ENCODE measurements at places on chromosomes 7 and 10.

DNA sequence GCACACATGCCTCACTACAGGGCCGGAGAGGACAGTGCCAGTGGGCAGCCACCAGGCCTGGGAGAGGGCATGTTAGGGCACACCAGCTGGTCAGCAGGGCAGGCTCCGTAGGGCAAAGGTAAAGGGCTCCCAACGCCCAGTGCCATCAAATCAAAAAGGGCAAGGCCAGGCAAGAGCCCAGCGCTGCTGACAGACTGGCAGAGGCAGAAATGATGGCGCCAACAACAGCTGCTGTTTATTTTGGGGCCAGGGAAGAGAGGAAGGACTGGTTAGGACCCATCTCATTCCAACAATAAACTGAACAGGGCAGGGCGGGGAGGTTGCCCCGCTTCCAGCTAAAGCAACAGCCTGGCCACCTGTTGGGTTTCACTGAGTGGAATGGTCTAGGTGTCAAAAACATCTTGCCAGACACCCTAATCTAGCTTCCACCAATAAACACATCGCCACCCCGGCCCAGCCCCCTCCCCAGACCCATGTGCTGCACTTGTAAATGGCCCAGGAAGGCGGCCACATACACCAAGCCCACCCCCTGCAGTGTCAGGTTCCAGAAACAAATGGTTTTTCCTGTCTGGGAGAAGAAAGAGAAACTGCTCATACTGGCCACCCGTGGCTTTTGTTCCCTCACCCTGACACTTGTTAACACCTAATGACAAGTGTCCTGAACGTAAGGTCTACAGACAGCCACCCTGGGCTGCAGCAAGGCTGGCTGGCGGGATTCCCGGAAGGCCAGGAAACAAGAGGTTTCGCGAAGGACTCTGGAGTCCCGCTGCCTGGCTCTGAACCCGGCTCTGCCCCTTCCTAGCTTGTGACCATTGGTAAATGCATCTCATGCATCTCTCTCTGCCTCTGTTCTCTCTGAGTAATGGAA lies 15.3 kb downstream of the SH3PXD2A start:
- no peak for DNase-seq

- no peak for DNase-seq
Measured at GRCh38 chr10:18664841-18665478, 5.7 kb downstream of the ARL5B start.

DNA sequence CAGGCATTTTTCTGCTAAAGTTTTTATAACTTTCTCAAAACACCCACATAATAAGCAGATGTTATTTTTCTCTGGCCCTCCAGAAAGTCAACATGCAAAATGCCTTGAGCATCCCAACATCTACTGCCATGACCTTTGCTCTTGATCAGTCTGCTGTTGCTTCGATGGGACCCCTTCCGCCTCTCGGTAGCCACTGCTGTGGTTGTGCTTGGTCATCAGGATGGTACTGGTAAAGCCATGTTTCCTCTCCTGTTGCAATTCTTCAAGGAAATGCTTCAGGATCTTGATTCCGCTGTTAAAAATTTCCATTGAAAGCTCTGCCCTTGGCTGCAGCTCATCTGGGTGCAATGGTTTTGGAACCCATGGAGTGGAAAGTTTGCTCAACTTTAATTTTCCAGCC lies 533.0 kb downstream of the DNAJB6 start:
- no peak for DNase-seq

GRCh38 chr10:70106958-70107791 lies 25.4 kb downstream of the AIFM2 start:
- DNase-seq = no peak

GRCh38 chr10:77268721-77269120 lies 368.9 kb downstream of the KCNMA1 start:
- no peak for DNase-seq

GRCh38 chr10:127332631-127333030 lies 136.2 kb upstream of the INSYN2A start:
- no peak for DNase-seq

DNA sequence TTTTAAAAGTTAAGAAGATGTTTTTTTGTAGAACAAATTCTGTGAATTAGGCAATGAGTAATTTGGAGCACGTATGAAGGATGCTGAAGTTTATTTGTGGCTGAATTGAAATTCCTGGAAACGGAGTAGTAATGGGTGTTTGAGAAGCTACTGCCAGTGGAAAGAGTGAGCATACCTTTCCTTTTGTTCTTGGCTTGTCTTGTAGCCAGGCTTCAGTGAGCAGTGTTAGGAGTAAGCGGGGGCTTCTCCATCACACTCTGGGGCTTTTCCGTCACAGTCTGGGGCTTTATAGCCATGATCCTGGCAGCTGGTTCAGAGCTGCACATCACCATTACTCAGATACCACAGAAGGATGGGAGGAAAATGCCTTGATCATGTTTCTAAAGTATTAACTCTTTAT lies 32.3 kb downstream of the GARS1 start:
- DNase-seq = no peak

DNA sequence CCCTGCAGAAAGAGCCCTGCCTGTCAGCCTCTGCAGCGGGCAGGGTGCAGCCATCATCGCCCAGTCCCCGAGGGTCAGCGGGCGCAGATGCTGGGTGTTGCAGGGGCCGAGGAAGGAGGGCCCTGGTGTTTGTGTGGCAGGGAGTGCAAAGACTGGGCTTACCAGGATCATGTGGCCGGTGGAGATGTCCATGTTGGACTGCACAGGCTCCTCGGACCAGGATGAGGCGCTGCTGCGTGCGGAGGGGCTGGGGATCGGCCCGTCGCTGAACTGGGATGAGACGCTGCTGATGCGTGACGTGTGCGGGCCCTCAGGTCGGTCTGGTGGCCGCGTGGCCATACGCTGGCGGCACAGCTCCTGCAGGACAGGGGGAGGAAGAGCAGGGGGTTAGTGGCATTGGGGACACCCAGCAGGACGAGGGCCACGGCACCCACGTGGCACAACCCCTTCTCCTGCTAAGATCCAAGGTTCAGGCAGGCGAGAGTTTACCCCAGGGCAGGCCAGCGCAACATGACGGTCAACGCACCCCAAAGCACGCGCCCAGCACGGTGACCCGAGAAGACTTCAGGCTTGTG lies 319.5 kb downstream of the DNAJB6 start:
- DNase-seq = no peak

DNA sequence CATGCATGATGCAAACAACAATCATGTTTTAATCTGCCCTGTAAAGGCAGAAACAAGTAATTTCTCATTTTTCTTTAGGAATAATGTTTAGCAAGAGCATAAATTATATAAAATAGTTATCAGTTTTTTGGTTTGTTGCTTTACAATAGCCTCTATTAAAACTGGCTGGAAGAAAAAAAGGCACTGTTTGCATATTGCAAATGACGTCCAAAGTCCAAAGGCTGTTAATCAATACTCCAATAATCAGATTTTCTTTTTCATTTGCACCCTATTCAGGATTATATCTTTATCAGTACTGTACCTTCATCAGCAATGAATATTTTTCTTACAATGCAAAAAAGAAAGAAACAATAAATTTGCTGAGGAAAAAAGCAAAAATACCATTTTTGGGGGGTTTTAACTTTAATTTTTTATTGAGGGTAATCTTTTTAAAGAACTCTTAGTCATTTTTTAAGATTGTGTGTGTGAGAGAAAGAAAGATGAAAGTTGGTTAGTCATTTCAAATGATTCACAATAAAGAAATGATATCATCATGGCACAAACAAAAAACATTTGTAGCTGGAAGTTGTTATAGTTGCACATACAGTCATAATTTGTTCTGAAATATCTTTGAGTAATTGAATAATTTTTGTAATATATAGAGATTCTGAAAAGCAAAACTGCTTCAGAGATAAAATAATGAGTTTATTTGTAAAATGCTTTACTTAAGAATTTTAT lies 44.4 kb upstream of the AKR1C2 start:
- DNase-seq = no peak

- DNase-seq = no peak
Measured at GRCh38 chr7:135704698-135705097, 23.3 kb downstream of the SLC13A4 start.

- DNase-seq = no peak
Measured at GRCh38 chr7:2757361-2757903, 69.4 kb downstream of the AMZ1 start.

GRCh38 chr10:77245953-77246352 lies 391.7 kb downstream of the KCNMA1 start:
- no peak for DNase-seq

DNA sequence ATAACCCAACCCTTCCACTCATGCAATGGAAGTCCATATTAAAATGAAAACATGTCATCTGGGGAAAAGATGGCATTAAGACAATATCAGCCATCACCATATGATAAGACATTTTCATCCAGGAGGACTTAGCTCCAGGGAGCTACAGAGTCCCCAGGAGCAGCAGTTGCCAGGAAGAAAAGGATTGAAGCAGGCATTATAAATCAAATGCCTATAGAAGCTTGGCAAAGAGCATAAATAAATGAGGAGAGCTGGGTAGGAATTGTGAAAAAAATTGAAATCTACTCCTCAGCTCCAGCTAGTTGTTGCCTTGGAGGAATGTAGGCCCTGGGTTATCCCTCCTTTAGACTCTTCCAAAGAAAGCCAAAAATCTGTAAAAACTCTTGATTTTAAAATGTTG lies 42.5 kb downstream of the FAM13C start:
- DNase-seq = no peak

- DNase-seq = no peak
Measured at GRCh38 chr7:105707967-105708762, 126.9 kb upstream of the EFCAB10 start.

DNA sequence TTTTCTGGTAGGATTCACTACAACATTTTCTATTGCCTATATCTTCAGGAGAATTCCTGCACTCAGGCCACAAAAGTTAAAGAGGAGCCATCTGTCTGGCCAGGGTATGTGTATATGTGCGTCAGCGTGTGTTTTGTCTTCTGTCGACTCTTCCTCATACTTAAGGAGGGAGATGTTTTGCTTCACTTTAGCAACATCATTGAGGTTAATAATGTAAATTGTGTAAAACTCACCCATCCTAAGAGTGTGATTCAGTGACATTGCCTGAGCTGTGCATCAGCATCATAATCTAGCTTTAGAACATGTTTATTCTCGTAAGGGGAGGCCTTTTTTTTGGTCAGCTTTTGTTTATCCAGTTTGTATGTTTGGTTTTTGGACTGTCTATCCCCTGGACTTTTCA lies 23.7 kb downstream of the FBH1 start:
- DNase-seq = no peak

GRCh38 chr7:74307738-74308505 lies 18.7 kb downstream of the CLIP2 start:
- no peak for DNase-seq

DNA sequence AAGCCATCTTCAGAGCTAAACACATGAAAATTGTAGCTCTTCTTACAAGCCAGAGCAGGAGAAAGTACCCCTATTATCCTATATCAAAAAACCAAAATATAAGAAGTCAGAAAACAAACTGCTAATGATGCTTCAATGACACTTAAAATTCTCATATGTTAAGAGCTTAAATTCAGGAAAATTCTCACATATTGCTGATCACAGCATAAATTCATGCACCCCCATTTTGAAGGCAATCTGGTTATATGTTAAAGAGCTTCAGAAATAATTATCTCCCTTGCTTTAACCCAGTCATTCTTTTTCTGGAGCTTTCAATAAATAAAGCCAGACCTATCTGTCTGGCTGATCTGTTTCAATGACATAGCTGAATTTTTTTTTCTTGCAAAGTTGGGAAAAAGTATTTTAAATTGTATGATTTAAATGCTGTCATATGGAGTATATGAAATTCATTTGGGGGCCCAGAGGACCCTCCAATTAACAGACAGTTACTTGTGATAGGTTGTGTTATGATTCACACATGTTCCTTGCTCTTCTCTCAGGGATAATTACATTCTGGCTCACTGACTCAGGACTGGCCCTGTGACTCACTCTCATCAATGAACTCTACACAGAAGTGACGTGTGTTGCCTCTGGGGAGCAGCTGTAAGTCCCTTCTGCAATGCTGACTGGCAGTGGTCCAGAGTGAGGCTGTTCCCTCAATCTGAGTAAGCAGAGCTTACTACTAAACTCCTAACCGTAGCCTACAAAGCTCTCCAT lies 85.2 kb downstream of the HGF start:
- no peak for DNase-seq

- no peak for DNase-seq
Measured at GRCh38 chr7:148696787-148697186, 1.9 kb upstream of the CUL1 start.

DNA sequence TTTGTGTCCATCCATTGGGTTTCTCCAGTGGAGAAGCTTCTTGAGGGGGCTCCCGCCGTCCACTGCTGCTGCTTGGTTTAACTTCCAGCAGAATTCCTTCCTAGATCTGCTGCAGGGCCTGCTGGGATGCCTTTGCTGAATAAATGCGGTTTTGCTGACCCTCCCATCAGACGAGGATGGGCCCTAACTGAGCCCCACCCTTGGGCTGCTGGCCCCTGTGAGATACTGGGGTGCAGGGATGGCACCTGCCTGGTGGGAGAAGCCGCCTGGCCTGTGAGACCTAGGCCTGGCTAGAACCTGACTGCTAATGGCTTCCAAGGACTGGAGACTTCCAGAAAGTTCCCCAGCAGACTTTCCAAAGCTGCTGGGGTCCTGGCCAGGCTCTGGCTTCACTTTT lies 43.8 kb downstream of the ZNF467 start:
- DNase-seq = no peak

DNA sequence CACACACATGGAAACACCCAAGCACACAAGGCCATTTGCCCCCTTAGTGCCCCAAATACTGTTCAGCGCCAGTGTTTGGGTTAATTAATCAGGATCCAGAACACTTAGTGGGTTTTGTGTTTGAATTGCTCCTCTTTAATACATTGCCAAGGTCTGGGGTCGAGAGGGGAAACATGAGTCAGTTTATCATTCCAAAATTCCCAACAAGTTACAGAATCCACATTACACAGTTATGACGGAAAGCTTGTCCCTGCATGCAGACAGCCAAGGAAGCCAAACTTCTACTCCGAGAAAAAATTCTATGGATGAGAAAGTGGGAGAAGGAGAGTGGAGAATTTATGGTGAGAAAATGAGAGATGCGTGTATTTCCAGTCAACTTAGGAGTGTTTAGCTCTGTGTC lies 189.0 kb downstream of the NPSR1 start:
- DNase-seq = no peak

GRCh38 chr10:132058793-132059759 lies 6.7 kb upstream of the JAKMIP3 start:
- no peak for DNase-seq

DNA sequence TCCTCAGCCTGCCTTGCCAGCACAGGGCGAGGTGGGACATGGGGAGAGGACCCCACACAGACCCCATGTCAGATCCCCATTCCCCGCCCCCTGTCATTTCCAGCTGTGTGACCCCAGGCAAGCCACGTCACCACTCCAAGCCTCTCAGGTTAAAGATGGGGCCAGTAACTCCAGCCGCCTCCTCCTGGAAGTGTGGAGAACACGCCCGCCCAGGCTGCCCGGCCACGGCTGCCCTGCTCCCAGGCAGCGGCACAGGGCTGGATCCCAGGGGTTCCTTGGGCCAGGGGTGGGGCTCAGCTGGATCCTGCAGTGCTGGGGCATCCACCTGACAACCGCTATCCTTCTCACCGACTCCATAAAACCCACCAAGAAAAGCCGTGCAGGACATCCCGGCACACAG lies 86.1 kb downstream of the PDGFA start:
- no peak for DNase-seq

GRCh38 chr7:41777894-41778596 lies 75.2 kb upstream of the INHBA start:
- DNase-seq = no peak

GRCh38 chr10:126650161-126650560 lies 20.3 kb downstream of the C10orf90 start:
- DNase-seq = no peak

GRCh38 chr10:6108631-6109443 lies 20.0 kb downstream of the RBM17 start:
- peak; percentile 13 for DNase-seq

- no peak for DNase-seq
Measured at GRCh38 chr7:22802426-22802825, 20.2 kb downstream of the TOMM7 start.
